ENCODE measurements at places on chromosomes 12 and 14.

- DNase-seq = no peak
These were observed 33.8 kb downstream of the PACS2 start for GRCh38 chr14:105348169-105348944.

GRCh38 chr14:50920482-50921230 is 23.6 kb downstream of the PYGL start:
- no peak for DNase-seq

GRCh38 chr12:76697849-76698248 is 66.1 kb upstream of the ZDHHC17 start:
- DNase-seq = no peak

DNA sequence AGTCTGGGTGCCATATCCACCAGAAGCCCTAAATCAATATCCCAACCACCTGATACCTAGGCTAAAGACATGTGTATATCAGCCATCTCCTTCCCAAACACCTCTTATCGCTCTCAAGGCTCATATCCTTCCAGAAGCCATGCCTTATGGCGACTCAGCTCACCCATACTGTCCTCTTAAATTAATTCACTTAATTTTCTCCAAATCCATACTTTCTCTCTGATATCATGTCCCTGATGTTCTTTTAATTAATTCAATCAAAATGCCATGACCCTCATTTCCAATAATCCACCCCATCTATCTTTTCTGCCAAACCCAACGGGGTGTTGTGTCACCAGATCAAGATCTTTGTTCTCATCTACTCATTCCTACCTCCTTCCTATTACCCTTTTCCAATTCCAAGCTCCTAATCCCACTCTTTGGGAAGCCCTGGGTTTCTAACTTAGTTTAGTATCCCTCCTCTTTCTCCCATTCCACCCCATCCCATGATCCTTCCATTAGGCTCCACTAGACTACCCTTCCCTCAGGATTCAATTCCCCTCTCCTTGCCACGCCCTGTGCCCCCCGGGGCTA is 723 bp downstream of the ATF7 start:
- DNase-seq = no peak

GRCh38 chr14:36604757-36605505 is 22.5 kb upstream of the NKX2-8 start:
- DNase-seq = no peak

GRCh38 chr12:115755061-115755724 is 522.3 kb downstream of the MED13L start:
- DNase-seq = no peak

DNA sequence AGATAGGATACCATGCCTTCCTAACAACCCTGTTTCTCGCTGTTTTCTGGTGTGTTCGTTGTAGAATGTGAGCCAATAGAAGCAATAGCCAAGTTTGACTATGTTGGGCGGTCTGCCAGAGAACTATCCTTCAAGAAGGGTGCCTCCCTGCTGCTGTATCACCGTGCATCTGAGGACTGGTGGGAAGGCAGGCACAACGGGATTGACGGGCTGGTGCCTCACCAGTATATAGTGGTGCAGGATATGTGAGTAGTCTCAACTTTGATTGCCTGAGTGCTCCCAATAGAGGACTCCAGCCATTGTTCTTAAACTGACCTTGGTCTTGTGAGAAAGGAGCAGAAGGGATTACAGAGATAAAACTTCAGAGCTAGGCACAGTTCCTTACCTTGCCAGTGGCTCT is 96.2 kb downstream of the KICS2 start:
- DNase-seq = no peak

DNA sequence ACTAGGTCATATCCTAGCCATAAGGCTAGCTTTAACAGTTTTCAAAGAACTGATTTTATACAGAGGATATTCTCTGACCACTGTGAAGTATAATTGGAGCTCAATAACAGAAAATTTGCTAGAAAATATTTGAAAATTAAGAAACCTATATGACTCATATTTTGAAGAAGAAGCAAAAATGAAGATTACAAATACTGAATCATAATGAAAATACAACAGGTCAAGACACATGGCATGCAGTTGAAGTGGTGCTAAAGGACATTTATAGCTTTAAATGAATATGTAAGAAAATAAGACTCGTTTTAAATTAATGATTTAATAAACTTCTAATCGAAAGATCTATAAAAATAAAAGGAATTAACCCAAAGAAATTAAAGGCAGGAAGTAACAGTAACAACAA is 1234.6 kb downstream of the SLC16A7 start:
- DNase-seq = no peak

GRCh38 chr14:93716746-93717667 is 71.3 kb downstream of the PRIMA1 start:
- DNase-seq = no peak

DNA sequence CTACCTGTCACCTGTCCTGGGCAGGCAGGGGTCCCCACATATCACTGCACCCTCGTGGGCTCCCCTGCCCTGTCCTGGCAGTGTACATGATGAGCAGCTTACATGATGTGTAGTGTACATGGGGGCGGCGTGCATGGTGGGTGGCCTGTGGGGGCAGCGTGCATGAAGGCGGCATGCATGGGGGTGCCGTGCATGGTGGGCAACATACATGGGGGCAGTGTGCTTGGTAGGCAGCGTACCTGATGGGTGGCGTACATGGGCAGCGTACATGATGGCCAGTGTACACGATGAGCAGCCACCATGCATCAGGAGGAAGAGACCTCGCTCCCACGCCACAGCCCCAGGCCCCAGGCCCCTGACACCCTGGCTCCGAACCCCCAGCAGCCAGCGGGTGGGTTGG is 266.3 kb downstream of the CACNA1C start:
- DNase-seq = no peak

Measured in stimulated activated CD8-positive, alpha-beta memory T cell treated with anti-CD3 and anti-CD28 coated beads, Interleukin-2, amount 100 ng/mL, for 1 hour (primary cell).